PC-3 (cell line): ENCODE measurements at places on chromosomes 5 and 9. TPM values are rescaled to one million over a fixed set of nuclear protein-coding genes. Genes with fewer than 3 reads are reported as not detected.

Gene DPYSL3
- 19.5 and 20.6 TPM in 2 replicates for total RNA-seq

Gene UGT3A1
- total RNA-seq: not detected in 2 replicates

Gene WWC1
- total RNA-seq: 31.8 and 44.2 TPM in 2 replicates

Gene ABLIM3
- 43.6 and 48.0 TPM in 2 replicates for total RNA-seq

Gene ZFP2
- total RNA-seq: 0.07 TPM in 1 of 2 replicates, not detected in the other

Gene TRIM7
- total RNA-seq: 28.1 and 44.1 TPM in 2 replicates

Gene CYSRT1
- total RNA-seq: 0.29 and 1.3 TPM in 2 replicates

Gene TEX48
- total RNA-seq: 2.4 TPM in 1 of 2 replicates, not detected in the other

Gene ROR2
- 0.23 TPM in 1 of 2 replicates, not detected in the other for total RNA-seq

Gene MFAP3
- 17.7 and 21.1 TPM in 2 replicates for total RNA-seq
